ENCODE measurements at places on chromosomes 5 and 9.

DNA sequence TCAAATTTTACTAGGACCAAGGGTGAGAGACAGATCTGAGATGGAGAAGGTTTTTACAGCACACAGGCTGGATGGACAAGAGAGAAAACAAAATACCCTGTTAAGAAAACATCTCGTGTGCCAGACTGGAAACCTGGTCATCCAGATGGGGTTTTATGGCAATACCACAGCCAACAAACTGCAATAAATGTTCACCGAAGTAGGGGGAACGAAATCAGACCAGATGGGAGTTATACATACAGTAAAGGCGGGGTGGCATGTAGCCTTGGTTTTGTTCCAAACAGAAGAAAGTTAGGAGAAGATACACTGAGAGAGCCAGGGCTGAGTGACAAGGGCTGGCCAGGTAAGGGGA is 63.3 kb downstream of the DCP2 start:
- DNase-seq, result peak; percentile 91

- no peak for DNase-seq
Measured at GRCh38 chr5:54874337-54875021, 110.9 kb downstream of the ESM1 start.

DNA sequence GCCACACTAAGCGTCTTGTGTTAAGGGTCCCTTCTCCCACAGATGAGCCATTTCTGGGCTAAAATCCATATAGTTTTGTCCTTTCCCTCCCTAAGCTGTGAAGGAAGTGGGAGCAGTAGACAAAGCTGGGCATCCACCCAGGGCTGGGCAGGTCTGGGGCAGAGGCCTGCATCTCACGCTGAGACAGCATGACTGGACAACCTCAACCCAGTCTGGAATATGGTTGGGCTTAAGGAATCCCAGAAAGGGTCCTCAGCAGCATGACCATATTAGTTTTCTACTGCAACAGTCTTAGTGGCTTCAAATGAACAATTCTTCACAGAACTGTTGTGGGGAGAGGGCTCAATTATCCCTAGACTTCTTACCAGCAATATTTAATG is 173.8 kb downstream of the AUH start:
- no peak for DNase-seq

GRCh38 chr5:66511491-66511890 is 84.7 kb upstream of the MAST4 start:
- DNase-seq, result no peak

DNA sequence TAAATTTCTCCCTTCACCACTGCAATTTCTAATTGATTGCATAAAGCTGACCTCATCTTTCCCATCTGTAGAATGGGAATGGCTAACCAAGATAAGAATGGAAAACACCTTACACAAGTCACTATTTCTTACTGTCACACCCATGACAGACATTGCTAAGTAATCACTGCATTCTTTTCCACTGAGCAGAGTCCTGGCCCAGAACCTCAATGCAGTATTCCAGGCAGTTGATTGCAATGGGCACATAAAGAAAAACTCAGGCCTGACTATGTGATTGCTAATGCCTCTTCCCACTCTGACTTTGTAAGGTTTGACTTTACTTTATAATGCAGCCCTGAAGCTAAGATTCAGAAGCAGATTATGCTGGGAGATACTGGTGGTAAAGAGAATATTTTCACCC is 29.3 kb downstream of the TRIM32 start:
- no peak for DNase-seq

GRCh38 chr9:11833056-11833455 is 860.1 kb upstream of the TYRP1 start:
- DNase-seq, result no peak

DNA sequence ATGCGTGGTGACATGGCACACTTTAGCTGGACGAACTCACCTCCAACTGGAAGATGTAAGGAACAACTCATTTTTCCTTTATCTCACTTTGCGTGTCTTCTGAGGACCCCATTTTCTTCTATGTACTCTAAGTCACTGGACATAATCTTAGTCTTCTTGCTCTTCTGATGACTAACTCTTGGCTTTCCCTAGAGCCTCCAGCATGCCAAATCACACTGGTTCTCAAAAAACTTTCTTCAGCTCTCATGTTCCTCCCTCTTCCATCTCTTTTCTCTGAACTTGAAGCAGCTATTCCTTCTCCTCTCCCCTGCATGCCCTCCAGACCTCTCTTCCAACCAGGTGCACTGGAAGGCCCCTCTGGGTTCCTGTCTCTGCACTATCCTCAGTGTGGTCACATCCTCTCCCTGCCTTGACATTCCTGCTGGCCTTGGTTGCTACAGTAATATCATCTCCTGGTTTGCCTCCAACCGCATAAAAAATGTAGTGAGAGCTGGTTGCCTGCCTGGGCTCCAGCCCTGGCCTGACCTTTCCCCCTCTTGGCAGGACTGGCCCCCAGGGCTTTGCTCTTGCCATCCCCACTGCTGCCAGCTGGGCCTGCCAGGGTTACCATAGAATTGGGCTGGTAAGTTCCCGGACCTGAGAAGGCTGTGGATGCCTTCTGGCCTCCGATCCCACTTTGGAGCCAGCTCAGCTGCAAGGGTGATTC is 44.8 kb upstream of the BNC2 start:
- no peak for DNase-seq

- DNase-seq, result no peak
Measured at GRCh38 chr5:164481270-164481669, 975.9 kb downstream of the MAT2B start.

Data from NCI-H1694 treated with DMSO at 0.1 percent for 48 hours (cell line).